GM12892 (cell line): ENCODE measurements at places on chromosomes 1 and 21.

DNA sequence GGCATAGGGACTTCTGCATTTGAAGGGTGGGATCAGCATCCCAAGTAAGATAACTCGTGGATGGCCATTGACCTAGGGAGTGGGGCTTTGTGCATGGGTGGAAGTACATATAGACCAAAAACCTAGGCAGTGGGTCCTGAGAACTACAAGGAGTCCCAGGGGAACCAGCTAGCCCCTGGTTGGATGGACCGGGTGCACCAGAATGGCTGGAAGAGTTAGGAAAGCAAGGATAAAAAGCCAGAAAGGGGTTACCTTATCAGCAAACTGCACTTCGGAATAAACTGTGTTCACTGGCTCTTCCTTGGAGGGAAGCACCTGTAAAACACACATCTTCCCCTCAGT lies 26.6 kb upstream of the SLAMF6 start:
- DNase-seq = no peak

DNA sequence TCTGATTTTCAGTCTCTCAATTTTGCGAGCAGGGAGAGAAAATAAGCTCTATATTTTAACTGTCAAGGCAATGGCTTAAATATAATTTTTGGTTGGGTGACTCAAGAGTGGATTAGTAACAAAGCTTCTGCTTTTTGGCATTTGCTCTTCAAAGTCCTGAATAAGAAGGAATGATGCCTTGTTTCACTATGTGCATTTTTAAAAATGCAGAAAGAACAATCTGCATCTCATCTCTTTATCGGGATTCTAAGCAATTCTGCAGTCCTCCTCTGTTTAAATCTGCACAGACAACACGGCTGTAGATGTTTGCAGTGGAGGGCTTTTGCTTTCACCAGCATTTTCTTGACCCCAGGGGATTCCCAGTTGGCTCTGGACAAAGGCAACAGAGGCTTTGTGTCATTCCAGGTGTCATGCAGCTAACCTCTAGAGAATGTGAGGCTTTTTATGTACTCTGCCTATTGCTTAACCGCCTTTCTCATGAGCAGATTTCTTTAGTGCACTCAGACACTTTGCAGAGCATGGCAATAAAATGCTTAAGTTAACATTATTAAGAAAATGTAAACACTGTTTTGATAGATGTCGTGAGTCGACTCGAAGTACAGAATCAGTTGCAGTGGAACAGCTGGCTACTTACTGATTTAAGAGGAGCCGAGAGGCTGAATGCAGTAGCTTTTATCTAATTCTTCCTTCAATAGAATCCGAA lies 783.2 kb upstream of the NEGR1 start:
- no peak for DNase-seq

GRCh38 chr1:15038232-15039016 lies 115.1 kb upstream of the TMEM51 start:
- no peak for DNase-seq

GRCh38 chr1:22133247-22133930 lies 9.5 kb downstream of the WNT4 start:
- no peak for DNase-seq
